B cell (primary cell): ENCODE measurements at places on chromosomes 12 and 14.
A peak's percentile ranks its signal among the peaks of the same experiment; 100 is the strongest.

DNA sequence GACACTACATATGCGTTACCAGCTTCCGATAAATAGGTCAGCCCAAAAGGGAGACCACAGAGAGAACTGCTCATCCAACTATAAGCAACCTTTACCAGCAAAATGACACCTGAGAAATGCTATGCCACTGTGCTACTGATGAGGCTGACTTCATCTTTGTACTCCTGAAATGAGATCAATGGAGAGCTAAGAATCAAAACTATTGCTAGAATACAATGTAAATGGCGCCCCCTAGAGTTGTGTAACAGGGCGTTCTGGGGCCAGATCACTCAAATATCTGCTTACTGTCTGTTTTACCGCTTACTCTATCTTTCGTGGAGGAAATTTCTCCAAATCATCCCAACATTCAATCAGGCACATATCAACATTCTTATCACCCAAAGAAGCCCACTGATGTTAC, 4.6 kb downstream of the ZNF384 start:
- H3K27me3 ChIP-seq, result no peaks in the 10 kb centered on the region
- no peaks in the 10 kb centered on the region for H3K36me3 ChIP-seq
- peak; percentile 74 for DNase-seq
- H3K4me1 ChIP-seq, result peaks cover 18% of the 10 kb centered on the region

DNA sequence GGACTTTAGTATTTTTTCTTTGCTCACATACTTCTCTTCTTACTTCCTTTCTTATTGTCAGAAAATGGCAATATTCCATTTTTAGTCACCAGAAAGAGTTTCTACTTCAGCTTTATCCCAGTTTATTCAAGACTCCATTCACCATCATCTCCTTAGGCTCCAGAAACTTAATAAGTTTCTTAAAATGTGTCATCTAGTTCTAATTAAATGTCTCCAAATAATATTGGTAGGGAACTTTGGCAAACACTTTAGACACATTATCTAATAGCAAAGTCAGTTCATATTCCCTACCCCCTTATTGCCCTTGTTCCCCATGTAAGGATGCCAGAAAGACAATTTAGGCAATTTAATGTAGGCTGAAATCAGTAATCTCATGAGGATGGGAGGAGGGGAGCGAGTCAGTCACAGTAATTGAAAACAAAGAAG, 15.1 kb downstream of the EPYC start:
- no peaks in the 10 kb centered on the region for H3K4me1 ChIP-seq
- no peak overlapping the region for H3K4me3 ChIP-seq
- no peak for DNase-seq
- no peak overlapping the region for H3K27ac ChIP-seq

- no peak overlapping the region for H3K4me3 ChIP-seq
- H3K27ac ChIP-seq, result no peak overlapping the region
Measured at GRCh38 chr12:93144109-93144508, 215.0 kb upstream of the EEA1 start.

DNA sequence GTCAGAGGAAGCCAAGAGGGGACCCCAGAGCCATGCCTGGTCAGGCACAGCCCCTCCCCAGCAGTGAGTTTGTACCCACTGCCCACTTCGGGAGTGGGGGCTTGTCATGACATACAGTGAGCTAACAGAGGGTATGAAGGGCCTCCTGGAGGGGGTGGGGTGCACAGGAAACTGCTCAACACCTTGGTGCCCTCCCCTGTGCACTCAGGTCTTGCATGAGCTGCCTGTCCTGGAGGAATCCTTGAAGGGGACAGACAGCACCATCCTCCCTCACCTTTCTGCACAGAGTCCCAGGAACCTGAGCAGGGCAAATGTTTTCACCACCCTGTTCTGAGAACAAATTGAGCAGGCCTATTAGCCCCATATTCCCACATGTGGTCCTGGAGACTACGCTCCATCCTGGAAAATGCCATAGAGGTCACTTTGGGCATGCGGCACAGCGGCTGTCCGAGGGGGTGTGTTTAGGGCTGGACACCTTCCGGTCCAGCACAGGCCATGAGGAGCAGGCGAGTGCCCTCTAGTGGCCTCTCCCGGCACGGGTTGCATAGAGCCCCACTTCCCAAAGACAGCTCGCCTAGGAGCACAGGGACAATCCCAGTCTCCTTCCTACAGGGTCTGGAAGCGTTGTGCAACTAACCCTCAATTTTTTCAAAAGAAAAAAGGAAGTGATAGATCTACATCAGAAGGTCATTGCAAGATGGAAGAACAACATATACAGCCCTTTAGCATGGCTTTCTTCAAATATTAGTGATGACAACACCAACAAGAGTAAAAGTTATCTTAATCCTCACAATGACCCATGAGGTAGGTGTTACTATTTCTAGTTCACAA, 31.9 kb upstream of the ZFP36L1 start:
- no peaks in the 10 kb centered on the region for H3K36me3 ChIP-seq
- no peaks in the 10 kb centered on the region for H3K27me3 ChIP-seq
- no peak overlapping the region for H3K27ac ChIP-seq
- peaks cover 48% of the 10 kb centered on the region for H3K4me1 ChIP-seq
- no peak overlapping the region for H3K4me3 ChIP-seq
- DNase-seq, result peak; percentile 44
